Cortex of kidney (tissue), 1 donor: ENCODE measurements at places on chromosomes 6 and 20.

DNA sequence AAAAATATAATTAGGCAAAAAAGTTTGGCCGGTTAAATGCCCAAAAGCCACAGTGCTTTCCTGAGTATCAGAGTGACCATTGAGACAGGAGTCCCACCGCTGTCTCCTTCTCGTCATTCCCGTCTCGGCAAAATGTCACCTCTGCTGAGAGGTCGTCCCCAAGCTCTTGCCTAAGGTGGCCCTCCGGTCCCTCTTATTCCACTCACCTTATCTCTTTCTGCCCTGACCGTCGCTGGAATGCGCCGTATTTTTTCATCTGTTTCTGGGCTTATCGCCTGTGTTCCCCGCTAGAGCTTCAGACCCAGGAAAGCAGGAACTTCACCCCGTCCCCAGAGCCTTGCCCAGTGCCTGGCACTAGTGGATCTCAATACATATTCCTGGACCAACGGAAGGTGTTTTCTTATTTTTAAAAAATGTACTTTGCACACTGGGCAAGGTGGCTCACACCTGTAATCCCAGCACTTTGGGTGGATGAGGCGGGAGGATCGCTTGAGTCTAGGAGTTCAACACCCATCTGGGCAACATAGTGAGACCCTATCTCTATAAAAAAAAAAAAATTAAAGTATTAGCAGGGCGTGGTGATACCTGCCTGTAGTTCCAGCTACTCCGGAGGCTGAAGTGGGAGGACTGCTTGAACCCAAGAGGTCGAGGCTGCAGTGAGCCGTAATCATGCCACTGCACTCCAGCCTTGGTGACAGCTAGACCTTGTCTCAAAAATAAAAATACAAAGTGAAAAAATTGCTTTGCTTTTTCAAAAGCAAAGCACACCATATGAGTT, 122.8 kb upstream of the PTPN1 start:
- DNase-seq: no peak

DNA sequence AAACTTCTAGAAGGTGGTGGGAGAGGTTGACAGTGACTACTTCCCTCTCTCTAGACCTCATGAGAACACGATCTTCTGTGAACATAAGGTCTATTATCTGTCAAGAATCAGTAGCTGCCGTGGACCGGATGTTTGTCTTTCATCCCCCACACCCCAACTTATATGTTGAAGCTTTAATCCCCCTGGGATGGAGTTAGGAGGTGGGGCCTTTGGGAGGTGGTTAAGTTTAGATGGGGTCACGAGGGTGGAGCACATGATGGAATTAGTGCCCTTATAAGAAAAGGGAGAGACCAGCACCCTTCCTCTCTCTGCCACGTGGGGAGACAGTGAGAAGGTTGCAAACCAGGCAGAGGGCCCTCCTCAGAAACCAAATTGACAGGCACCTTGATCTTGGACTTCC, 409.1 kb downstream of the QKI start:
- DNase-seq: no peak

GRCh38 chr20:38447931-38448675, 13.0 kb upstream of the SNHG17 start:
- no peak for DNase-seq

DNA sequence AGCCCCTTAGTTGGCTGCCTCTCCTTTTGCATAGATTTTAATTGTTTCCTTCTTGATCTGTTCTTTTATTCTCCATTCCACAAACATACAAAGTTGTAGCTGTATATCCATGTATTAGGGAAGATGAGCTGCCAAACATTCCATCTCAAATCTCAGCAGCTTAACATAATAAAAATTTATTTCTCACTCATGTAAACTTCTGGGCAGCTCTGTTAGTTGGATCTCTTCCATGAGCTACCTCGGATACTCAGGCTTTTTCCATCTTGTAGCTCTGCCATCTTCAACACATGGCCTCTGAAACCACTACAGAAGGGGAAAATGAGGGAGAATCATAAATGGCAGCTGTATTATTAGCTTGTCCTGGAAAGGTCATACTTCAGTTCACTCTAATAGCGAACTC, 149.4 kb upstream of the BMP2 start:
- DNase-seq: no peak
